ENCODE measurements at places on chromosomes 3 and 15.

- DNase-seq = peak; percentile 29
Observed at GRCh38 chr15:100571592-100572167, 30.3 kb downstream of the LINS1 start.

- no peak for DNase-seq
Observed at GRCh38 chr3:120682095-120682681, at the start of gene HGD. TSS of gene HGD (minus strand) at chr3:120682239. CDS start at chr3:120682111, 128 bp downstream.

- DNase-seq = peak; percentile 93
Observed at GRCh38 chr3:170869645-170870593, at the start of gene RPL22L1. TSS of gene RPL22L1 (minus strand) at chr3:170870195. CDS start at chr3:170870167, 28 bp downstream.

GRCh38 chr3:99286266-99286845, 352.0 kb upstream of the COL8A1 start:
- DNase-seq = no peak

GRCh38 chr3:113663761-113664160, 32.7 kb downstream of the USF3 start:
- no peak for DNase-seq

- DNase-seq = no peak
Observed at GRCh38 chr15:41494190-41494921, 682 bp downstream of the ITPKA start.

DNA sequence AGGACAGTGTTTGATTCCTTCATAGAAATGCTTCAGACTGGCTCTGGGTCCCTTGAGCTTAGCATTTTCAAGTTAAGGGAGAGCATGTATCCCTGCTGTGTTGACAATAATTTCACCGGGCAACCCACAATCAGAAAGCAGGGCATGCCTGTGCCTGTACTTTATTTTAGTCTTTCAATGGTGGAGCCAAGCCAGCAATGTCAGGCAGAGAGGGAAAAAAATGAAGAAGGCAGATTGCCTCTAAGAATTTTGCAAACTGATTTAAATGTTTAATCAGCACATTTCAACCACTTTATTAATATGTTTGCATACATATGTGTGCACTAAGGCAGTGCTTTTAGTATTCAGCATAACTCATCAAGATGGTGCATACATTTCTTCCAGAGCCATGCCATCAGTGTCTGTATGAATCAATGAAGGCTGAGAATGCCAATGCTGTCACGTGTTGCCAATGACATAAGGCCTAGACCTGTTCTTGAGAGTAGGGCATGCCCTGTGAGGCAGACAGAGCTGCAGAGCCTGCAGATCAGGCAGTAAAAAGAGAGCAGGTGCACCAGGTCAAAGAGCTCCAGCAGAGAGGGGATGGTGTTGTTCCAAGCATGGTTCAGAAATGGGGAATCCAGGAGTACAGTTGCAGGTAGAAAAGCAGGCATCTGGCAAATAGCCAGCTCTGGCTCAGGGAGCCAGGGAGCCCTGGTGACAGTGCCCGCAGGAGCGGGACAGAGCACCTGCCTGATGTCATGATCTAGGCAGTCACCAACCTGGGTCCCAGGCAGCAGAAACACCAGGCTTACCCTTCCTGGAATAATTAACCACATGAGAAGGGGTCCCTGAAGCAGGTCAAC, 508.5 kb downstream of the GABRG3 start:
- no peak for DNase-seq

GRCh38 chr3:186260726-186261125, 101.3 kb downstream of the DGKG start:
- no peak for DNase-seq

- no peak for DNase-seq
Observed at GRCh38 chr3:171001957-171002694, 24.4 kb downstream of the SLC2A2 start.

- DNase-seq = no peak
Observed at GRCh38 chr3:18446149-18446825, 21.1 kb upstream of the SATB1 start.

- no peak for DNase-seq
Observed at GRCh38 chr3:122498152-122498551, 16.6 kb downstream of the KPNA1 start.

- no peak for DNase-seq
Observed at GRCh38 chr3:53593611-53594010, 99.2 kb downstream of the CACNA1D start.

DNA sequence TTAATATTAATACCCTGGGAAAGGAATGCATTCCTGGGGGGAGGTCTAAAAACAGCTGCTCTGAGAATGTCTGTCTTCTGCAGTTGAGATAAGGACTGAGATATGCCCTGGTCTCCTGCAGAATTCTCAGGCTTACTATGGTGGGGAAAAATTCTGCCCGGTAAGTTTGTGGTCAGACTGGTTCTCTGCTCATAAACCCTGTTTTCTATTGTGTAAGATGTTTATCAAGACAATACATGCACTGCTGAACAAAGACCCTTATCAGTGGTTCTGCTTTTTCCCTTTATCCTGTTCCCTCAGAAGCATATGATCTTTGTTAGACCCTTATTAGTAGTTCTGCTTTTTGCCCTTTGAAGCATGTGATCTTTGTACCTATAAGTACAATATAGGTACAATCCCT, 494.6 kb downstream of the CNTN6 start:
- no peak for DNase-seq

DNA sequence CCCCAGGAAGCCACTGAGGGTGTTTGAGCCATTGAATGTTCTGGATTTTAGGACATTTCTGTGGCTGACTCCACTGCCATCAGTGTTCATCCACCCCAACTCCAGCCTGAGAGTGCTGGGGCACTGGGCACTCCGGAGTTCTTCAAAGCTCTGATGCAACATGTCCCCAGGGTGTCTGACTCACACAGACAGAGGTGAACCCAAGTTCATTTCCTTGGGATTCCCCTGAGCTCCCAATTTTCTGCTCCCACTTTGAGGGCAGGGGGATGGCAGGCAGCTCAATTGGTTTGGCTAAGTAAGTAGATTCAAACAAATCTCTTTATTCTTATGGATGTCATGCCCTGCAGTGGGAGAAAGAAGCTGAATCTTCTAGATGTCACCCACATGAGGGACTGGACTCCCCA, 2.2 kb downstream of the STRA6 start:
- no peak for DNase-seq

DNA sequence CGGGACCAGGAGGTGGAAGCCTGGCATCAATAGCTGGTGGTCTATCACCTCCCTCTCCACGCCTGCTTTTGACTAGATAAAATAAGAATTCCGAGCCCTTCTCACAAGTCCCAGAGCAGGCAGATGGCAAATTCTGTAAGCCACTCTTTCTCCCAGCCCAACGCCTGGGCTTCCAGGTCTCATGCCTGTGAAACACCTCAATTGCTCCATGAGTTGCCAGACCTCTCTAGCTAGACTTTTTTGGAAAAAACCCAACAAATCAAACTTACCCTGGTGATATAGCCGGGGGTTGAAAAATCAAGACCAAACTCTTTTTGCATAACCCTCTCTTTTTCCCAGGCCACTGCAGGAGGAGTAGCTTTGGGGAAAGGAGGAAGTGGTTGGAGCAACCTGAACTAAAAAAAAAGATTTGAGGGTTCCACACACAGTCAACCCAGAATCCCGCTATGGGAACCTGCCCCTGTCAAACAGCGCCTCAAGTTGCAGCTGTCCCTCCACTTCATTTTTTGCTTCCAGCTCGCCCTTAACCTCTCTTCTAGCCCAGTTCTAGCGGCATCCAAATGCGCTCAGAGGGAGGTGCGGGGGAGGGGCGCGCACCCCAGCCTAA, 7.0 kb downstream of the BHLHE40 start:
- no peak for DNase-seq

DNA sequence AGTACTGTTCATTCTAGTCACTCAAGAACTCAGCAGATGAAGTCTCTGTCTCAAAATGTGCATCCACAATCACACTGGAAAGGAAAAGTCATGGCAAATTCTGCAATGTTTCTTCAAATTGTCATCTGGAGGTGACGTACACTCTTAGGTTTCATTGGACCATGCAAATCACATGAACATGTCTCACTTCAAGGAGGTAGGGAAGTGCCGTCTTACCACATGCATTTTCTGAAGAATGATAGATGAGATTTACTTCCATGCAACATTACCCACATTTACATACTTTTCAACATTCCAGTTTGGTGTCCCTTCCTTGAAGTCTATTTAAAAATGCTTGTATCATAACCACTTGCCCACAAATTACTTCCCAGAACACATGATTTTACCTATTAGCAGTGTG, 107.9 kb upstream of the SATB1 start:
- DNase-seq = no peak

GRCh38 chr3:101478980-101479379, 34.0 kb downstream of the SENP7 start:
- no peak for DNase-seq

DNA sequence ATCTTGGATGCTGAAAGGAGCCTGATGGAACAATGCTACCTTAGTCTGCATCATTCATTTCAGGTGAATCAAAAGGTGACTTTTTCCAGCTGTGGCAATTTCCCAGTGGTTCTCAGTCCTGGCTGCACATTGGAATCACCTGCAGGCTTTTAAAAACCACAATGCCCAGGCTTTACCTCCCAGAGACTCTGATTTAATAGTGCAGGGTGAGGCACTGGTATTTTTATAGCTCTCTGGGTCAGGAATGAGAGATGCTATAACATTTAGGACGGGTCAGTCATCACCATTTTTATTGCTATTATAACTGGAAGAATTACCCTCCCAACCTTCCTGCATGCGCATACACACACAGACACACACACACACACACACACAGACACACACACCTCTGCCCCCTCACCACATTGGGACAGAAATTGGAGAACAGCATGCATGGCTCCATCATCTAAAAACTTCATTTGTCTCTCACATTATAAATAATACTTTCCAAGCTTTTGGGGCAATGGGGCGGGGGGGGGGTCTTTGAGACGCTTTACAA, 41.1 kb downstream of the LARP6 start:
- no peak for DNase-seq

- no peak for DNase-seq
Observed at GRCh38 chr15:69524296-69524695, 71.7 kb downstream of the RPLP1 start.

DNA sequence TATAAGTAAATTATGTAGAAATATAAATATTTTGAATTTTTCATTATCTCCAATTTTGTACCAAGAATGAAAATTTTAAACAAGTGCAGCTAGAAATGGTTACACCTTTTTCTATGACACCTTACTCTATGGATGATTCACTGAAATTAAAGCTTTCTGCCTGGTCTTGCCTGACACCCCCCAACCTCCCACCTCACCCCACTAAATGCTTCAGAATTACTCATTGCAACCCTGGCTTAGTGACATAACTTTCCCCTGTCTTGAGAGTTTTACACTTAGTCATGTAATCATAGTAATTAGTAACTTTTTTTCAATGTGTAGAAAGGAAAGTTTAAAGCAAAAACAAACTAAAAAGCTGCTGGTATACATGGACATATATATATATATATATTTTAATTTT, 42.0 kb upstream of the MEIS2 start:
- no peak for DNase-seq

DNA sequence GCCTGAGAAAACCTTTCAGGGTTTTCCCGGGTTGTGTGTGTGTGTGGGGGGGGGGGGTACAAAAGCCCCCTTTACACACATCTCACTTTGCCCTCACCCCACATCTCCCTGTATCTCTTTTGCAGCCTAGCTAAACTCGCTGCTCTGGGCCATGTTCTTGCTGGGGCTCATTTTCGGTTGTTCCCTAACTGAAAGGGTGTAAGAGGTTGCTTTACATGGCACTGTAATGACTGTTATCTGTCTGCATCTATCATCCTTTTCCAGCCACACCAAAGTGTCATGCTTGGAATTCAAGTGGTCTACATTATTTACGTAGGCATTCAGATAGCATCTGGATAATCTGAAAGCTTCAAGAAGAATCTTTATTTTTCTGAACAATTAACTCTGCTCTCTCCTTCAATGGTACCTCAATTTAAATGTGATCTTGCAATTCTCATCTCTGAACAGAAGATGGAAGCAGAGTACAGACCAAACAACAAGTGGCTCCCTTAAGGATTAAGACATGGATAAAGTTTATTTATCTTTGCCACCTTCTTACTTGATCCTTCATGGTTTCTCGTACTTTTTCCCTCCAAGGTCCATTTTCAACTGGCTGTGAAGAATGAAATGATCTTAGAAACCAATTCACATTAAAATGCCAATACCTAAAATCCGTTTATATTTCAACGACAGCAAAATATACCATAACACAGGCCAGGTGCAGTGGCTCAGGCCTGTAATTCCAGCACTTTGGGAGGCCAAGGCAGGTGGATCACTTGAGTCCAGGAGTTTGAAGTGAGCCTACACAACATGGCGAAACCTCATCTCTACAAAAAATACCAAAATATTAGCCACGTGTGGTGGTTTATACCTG, 34.9 kb downstream of the DCLK3 start:
- DNase-seq = peak; percentile 21

DNA sequence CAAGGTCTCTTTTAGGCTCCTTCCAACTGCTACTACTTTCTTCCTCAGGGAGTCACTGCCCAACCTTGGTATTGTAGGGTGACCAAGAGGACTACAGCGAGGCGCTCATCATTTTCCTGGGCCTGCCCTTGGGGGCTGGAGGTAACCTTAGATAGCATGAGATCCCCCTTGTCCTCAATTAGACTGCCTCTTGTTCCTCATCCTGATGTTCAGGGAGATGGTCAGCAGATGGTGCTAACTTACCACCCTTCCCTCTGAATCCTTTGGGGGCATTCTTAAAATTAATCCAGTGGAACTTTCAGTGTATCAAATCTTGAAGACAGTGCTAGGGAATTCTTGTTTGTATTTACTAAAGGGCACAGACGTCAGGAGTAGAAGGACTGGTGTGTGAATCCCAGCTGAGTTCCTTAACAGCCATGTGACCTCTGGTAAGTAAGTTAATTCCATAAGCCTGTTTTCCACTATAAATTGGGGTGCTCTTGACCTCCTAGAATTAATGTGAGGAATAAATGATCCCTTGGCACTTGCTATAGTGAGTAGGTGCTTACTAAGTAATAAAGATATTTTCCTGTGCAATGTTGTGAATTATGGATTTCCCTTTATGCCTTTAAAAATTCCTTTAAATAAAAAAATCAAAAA, 4.1 kb upstream of the CLPX start:
- peak; percentile 9 for DNase-seq

- no peak for DNase-seq
Observed at GRCh38 chr15:89899295-89899945, 5.6 kb upstream of the AP3S2 start.

DNA sequence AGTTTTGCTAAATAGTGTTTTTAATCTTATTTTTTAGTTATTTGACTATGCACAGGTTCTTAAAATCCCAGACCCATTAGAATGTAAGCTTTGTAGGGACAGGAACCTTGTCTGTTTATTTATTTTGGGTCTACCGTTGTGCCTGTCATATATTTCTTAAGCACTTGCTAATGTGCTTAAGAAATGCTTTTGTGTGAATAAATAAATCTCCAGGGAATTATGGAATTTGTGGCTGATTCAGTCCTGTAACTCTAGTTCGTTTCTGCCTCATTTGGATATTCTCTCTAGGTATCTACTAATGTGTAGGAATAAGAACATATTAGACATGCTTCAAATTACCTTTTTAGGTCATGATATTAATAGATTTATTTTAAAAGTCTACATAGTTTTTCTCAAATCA, 161.6 kb downstream of the LPP start:
- no peak for DNase-seq

GRCh38 chr3:173635826-173636225, 238.3 kb downstream of the NLGN1 start:
- no peak for DNase-seq
